Caco-2 (cell line): ENCODE measurements at places on chromosomes 2 and 18. TPM values are rescaled to one million over a fixed set of nuclear protein-coding genes. Genes with fewer than 3 reads are reported as not detected.

GRCh38 chr2:46015671-46016070 lies 281.5 kb upstream of the EPAS1 start:
- DNase-seq: no peak

GRCh38 chr2:35409762-35410161 lies 945.8 kb upstream of the CRIM1 start:
- no peak for DNase-seq

DNA sequence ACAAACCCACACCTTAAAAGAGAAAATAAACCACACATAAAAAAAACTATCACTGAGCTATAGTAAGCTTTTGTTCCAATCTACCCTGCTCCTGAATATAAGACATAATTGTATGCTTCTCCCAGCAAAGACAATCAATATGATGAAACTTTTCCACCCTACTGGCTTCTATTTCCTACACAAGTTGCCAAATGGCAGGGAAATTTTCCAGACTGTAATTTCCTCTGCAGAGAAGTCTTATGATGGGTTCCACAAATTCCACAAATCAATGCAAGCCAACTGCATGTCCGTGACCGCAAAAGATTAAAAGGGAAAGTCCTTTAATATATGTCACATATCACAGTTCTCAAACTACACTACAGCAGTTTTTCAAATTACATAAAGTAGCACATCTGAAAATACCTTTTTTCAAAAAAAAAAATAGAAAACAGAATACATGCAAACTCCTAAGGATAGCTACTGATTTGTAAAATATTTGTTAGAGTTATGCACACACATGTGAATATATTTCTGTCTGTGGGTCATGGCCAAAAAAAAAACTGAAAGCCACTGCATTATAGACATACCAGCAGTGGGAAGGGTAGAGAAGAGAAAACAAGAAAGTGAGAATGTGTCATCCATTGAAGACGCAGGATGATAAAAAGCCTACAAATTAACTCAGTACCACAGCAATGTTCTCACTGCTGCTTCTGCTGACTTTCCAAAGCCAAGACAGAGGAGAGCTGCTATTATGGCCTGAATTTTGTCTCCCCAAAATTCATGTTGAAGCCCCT lies 61.4 kb downstream of the RPL31 start:
- no peak for DNase-seq

- DNase-seq: no peak
These were observed at the start of gene MAPK4 for GRCh38 chr18:50559752-50560680. TSS of gene MAPK4 (plus strand) at chr18:50560087. CDS start at chr18:50663959, 103,872 bp downstream.

DNA sequence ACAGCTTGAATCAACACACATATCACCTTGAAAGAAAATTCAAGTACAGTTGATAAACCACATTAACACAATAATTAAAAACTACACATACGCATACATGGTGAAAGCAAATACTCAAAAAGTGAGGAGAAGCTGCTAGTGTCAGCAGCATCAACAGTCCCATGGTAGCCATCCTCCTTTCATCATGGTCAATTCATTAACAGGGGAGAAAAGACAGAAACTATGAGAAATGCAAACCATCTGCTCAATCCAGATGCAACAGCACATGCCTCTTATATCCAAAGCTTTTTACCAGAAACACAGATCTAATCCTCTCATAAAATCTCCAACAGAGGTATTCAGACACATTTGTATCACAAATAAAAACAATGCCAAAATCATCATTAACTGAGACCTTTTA lies 81.9 kb upstream of the CHRNA1 start:
- no peak for DNase-seq

- no peak for DNase-seq
These were observed 100.9 kb downstream of the CRIM1 start for GRCh38 chr2:36456227-36457175.

GRCh38 chr18:62245177-62245576 lies 58.1 kb downstream of the RELCH start:
- DNase-seq: no peak

DNA sequence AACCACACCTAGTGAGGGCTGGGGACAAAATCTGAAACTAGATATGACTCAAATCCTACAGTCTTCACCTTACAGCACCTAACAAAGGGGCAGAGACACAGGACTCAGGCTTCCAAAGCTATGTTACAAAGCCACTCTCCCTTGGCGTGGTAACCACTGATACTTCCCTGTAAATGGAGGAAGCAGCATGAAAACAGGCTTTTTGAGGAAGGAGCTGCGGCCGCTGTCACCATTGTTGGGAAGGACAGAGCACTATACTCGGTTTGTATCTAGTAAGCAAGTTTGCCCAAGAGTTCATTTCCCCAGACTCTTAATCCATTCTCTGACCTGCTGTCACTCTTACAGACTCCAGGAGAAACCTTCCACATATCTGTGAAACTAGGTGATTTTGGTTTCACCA lies 60.3 kb downstream of the LONRF2 start:
- no peak for DNase-seq

DNA sequence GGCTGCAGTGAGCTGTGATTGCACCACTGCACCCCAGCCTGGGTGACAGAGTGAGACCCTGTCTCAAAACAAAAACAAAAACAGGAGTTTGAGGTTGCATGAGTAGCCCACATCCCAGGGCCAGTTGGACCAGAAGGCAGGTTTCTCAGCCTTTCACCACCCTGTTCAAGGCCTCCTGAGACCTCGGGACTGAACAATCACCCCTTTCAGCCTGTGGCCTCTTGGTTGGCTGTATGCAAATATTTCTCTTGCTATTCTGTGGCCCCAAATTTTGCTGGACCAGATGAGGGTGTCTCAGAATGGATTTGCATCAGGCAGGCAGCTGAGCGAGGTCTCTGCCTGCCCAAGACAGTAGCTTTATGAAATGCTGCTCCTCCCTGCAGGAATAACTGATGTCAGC lies 56.9 kb downstream of the DPYSL5 start:
- no peak for DNase-seq

- DNase-seq: no peak
These were observed 413.0 kb upstream of the MEX3C start for GRCh38 chr18:51610481-51610880.

GRCh38 chr2:239904496-239904895 lies 120.6 kb downstream of the NDUFA10 start:
- no peak for DNase-seq

- DNase-seq: no peak
These were observed 189.8 kb downstream of the GULP1 start for GRCh38 chr2:188481474-188481873.

- DNase-seq: no peak
These were observed 12.6 kb downstream of the FN1 start for GRCh38 chr2:215423234-215423633.

FSHR gene
- total RNA-seq: 0.41 and 1.0 TPM in 2 replicates

CD302 gene
- total RNA-seq: 7.5 and 7.6 TPM in 2 replicates

CCDC74A gene
- total RNA-seq: 0.36 TPM in 1 of 2 replicates, not detected in the other

SCN2A gene
- total RNA-seq: not detected in 2 replicates

CXCR1 gene
- not detected in 2 replicates for total RNA-seq
